ENCODE measurements at places on chromosomes 6 and 20.
A peak's percentile ranks its signal among the peaks of the same experiment; 100 is the strongest.

GRCh38 chr6:27893836-27894807, 18.1 kb downstream of the OR2B2 start:
- DNase-seq = peak; percentile 91

DNA sequence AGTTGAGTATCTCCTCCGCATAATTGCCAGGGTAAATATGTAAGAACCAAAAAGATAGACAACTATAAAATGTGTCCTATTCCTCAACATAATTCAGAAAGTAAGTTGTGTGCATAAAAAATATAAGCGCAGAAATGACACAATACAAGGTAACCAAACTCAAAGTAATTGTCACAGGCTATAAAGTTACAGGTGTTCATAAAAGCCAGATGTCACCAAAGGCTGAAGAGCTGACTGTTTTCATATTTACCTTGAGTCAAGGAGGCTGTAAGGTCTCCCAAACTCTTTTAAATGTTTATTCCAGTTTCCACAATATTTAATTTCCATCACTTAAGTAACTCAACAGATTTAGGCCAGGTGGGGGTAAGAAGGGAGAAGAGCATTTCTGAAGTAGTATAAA, 192.2 kb upstream of the MARCKS start:
- no peak for DNase-seq

DNA sequence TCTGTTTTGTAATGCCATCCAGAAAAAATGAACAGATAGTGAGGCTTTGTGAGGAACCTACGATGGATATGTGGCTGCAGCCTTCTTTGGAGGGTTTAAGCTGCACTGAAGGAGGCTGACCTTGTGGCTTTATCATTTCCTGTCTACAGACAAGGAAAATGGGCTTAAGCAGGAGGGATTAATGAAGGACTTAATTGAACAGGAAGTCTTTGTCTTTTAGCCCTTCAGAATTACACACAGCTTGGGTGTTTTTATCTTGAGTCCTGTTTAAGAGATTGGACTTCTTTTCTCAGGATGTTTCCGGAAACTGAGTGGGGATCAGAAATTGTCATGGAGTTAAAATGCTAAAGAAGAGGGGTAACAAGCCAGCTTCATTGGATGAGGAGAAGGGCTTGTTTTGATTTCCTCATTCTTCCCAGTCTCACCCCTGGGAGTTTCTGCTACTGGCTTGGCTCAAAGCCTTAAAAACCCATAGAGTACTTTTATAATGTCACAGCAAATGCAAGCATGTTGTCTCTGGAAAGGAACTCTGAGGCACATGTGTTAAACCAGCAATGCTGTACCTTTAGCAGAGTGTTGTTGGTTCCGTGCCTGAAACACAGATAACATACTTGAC, 193.6 kb downstream of the JARID2 start:
- DNase-seq = no peak

DNA sequence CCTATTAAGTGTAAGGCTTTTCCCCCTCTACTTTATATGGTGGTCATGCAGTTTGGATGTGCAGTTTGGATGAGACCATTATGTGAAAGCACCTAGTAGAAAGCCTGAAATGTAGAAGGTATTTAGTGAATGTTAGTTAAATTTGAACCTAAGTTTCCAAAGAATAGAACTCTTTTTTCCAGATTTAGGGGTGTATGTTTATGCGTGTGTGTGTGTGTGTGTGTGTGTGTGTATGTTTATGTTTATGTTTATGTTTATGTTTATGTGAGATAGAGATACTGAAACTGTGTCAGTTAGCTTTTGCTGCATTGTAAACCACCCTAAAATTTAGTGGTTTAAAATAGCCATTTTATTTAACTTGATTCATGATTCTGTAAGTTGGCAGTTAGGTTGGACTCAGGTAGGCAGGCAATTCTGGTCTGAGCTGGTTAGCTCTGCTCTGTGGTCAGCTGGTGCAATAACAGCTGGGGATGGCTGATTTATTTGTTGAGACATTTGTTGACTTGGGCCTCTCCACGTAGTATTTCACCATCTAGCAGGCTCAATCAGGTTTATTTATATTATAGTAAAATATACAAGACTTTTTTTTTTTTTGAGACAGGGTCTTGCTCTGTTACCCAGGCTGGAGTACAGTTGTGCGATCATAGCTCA, 54.0 kb downstream of the STK4 start:
- no peak for DNase-seq

- DNase-seq = no peak
Observed at GRCh38 chr6:154908723-154909122, 86.4 kb upstream of the TIAM2 start.

Measured in NCI-H1436 (cell line).